CD4-positive, alpha-beta T cell (primary cell): ENCODE measurements at places on chromosomes 5 and 9. TPM values are rescaled to one million over a fixed set of nuclear protein-coding genes. Genes with fewer than 3 reads are reported as not detected.

NR4A3 gene
- total RNA-seq = 42.4 TPM

- peaks cover 20% of the 10 kb centered on the region for H3K36me3 ChIP-seq
- no peak for DNase-seq
- no peak overlapping the region for H3K4me3 ChIP-seq
- no peak overlapping the region for H3K27ac ChIP-seq
- H3K4me1 ChIP-seq = no peaks in the 10 kb centered on the region
These were observed 23.3 kb upstream of the ZDHHC12 start for GRCh38 chr9:128747241-128747640.

CD180 gene
- total RNA-seq = not detected

CARTPT gene
- not detected for total RNA-seq
